H1 (cell line): ENCODE measurements at places on chromosomes 11 and 22. TPM values are rescaled to one million over a fixed set of nuclear protein-coding genes. Genes with fewer than 3 reads are reported as not detected.

DNA sequence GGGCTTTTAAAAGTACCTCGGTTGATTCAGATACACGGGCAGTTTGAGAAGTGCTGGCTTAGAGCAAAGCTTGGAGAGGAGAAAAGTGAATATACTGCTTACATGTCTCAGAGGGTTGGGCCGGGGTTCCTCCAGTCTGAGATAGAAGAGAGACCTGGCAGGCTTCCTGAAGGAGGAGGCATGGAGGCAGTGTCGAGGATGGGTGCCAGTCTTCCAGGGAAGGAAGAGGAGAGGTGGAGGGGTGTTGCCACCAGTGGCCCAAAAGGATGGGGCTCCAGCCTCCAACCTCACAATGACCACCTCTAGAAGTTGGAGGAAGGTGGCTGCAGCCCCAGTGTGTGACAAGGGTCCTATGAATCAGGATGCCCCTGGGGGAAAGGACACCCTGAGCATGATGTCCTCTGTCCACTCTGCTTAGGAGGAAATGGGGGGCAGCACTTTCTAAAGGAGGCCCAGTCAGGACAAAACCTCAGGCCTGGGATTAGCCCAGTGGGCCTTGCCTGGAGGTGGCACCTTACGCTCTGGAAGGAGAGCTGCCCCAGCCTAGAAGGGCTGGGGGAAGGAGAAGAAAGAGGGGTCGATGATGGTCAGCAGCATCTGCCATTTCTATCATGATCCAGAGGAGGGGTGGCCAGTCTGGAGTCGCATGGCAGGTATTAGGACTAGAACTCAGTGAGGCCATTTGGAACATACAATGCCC, 65.2 kb downstream of the CD82 start:
- H3K4me1 ChIP-seq = peaks cover 4% of the 10 kb centered on the region
- no peaks in the 10 kb centered on the region for H3K36me3 ChIP-seq
- no peaks in the 10 kb centered on the region for H3K27me3 ChIP-seq
- no peak for DNase-seq
- H3K27ac ChIP-seq = no peak overlapping the region
- H3K4me3 ChIP-seq = no peak overlapping the region

- H3K27ac ChIP-seq = no peak overlapping the region
- DNase-seq = no peak
- H3K4me1 ChIP-seq = no peaks in the 10 kb centered on the region
- H3K36me3 ChIP-seq = no peaks in the 10 kb centered on the region
- no peaks in the 10 kb centered on the region; the same call in 1 of the 2 replicates for H3K27me3 ChIP-seq
These were observed 49.1 kb downstream of the CDKN1C start for GRCh38 chr11:2836315-2837095.

GRCh38 chr11:90465553-90465952, 242.7 kb upstream of the CHORDC1 start:
- H3K27me3 ChIP-seq = no peaks in the 10 kb centered on the region
- H3K27ac ChIP-seq = no peak overlapping the region
- H3K36me3 ChIP-seq = no peaks in the 10 kb centered on the region
- no peak overlapping the region for H3K4me3 ChIP-seq

GRCh38 chr11:112941104-112941503, 20.1 kb upstream of the NCAM1 start:
- DNase-seq = no peak
- no peaks in the 10 kb centered on the region for H3K36me3 ChIP-seq
- no peaks in the 10 kb centered on the region for H3K27me3 ChIP-seq

- no peaks in the 10 kb centered on the region; the same call in 1 of the 2 replicates for H3K27me3 ChIP-seq
- H3K4me3 ChIP-seq = no peak overlapping the region
- no peak overlapping the region for H3K27ac ChIP-seq
- peak; percentile 58 for DNase-seq
These were observed 17.5 kb downstream of the ATG16L2 start for GRCh38 chr11:72831521-72832300.

- no peak for DNase-seq
- H3K27ac ChIP-seq = peak overlapping the region; percentile 87
- H3K36me3 ChIP-seq = no peaks in the 10 kb centered on the region
- peak overlapping the region; percentile 63 for H3K4me3 ChIP-seq
- H3K27me3 ChIP-seq = no peaks in the 10 kb centered on the region
- H3K4me1 ChIP-seq = peaks cover 5% of the 10 kb centered on the region; the same call in 1 of the 2 replicates
These were observed 607 bp downstream of the DMC1 start for GRCh38 chr22:38569181-38569971.

GRCh38 chr11:70167723-70168404, 35.2 kb upstream of the FADD start:
- H3K4me1 ChIP-seq = no peaks in the 10 kb centered on the region
- H3K27me3 ChIP-seq = no peaks in the 10 kb centered on the region
- no peak overlapping the region for H3K27ac ChIP-seq
- H3K4me3 ChIP-seq = no peak overlapping the region
- H3K36me3 ChIP-seq = no peaks in the 10 kb centered on the region

DNA sequence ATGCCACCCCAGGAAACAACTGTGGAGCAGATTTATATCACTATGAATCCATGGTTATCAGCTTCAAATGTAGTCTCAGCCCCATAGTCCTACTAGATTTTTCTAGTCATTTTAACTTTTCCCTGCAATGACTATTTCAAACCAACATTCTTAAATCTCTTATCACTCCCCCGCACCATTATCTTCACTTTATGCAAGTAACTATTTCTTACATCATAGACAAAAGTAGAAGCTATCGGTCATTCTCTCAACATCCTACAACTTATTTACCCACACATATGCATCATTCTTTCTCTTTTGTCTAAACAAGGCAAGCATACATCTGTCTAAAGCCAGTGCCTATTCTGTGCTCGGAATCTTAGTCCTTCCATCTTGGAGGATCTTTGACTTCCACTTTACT, 4.4 kb downstream of the TIMM10B start:
- peaks cover 6% of the 10 kb centered on the region for H3K4me1 ChIP-seq
- no peak for DNase-seq
- no peaks in the 10 kb centered on the region for H3K27me3 ChIP-seq
- peaks cover 9% of the 10 kb centered on the region for H3K36me3 ChIP-seq
- no peak overlapping the region for H3K4me3 ChIP-seq
- no peak overlapping the region for H3K27ac ChIP-seq

DNA sequence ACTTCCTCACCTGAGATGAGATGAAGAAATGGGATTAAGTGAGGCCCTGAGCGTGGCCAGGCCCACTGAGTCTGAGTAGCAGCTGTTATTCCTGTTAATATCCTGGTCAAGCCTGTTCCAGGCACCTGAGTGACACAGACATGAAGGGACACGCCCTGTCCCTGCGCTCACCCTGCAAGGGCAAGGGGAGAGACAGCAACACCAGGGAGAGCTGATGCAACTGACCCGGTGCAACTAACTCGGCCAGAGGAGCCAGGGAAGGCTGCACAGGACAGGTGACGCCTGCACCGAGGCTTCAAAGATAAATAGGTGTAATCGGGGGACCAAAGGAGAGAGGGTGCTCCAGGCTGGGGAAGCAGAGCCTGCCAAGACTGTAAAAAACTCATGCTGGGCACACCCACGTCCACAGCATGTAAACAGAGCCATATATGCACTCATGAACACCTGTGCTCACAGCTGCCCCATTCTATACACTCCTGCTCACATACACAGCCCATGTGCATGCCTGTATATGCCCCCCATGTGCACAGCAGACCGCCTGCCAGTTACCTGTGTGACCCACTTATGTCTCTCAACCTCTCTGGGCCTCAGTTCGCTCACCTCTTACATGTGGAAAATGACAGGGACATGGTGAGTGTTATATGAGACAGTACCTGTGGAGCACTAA, 22.8 kb upstream of the GCAT start:
- H3K4me1 ChIP-seq = no peaks in the 10 kb centered on the region
- H3K36me3 ChIP-seq = no peaks in the 10 kb centered on the region
- H3K27me3 ChIP-seq = peaks cover 12% of the 10 kb centered on the region; the same call in 1 of the 2 replicates
- no peak overlapping the region for H3K27ac ChIP-seq
- DNase-seq = no peak
- H3K4me3 ChIP-seq = no peak overlapping the region

DNA sequence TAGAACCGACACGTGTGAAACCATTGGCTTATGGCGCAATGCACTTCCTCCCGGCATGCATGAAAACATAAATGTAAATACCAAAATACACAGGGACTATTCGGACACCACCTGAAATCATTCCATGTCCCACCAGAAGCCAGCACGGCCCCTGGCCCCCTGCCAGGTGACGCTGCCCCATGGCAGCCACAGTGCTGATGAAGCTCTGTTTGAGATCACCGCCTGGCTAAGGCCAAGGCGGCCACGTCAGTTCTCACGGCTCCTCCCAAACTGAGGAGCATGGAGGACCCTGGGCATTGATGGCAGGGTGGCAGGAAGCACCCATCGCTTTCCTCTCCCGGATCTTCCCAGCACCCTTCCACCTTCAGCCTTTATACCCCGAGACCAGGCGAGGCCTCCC, 89.5 kb downstream of the CDKN1C start:
- no peaks in the 10 kb centered on the region for H3K27me3 ChIP-seq
- no peak overlapping the region for H3K4me3 ChIP-seq
- no peak for DNase-seq
- no peaks in the 10 kb centered on the region for H3K36me3 ChIP-seq
- peaks cover 2% of the 10 kb centered on the region; the same call in 1 of the 2 replicates for H3K4me1 ChIP-seq

GRCh38 chr11:43164831-43165230, 147.0 kb upstream of the API5 start:
- no peak overlapping the region for H3K4me3 ChIP-seq
- no peak overlapping the region for H3K27ac ChIP-seq
- DNase-seq = no peak
- no peaks in the 10 kb centered on the region for H3K4me1 ChIP-seq
- H3K36me3 ChIP-seq = no peaks in the 10 kb centered on the region

DNA sequence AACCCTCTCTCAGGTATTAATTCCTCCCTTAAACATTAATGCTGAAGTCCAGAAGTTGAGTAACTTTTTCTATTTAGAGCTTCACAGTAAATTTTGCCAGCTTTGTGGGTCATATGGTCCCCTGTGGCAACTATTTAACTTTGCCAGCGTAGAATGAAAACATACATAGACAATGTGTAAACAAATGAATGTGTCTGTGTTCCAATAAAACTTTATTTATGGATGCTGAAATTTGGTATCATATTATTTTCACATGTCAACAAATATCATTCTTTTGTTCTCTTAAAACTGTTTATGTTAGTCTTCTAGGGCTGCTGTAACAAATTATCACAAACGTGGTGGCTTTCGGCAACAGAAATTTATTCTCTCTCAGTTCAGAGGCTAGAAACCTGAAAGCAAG, 85.1 kb downstream of the TMEM135 start:
- H3K27ac ChIP-seq = no peak overlapping the region
- H3K36me3 ChIP-seq = no peaks in the 10 kb centered on the region
- no peak for DNase-seq

The ZNRF3 gene
- total RNA-seq = 20.6 and 21.7 TPM in 2 replicates

The OR10G7 gene
- total RNA-seq = not detected in 2 replicates

The LDHAL6A gene
- not detected in 2 replicates for total RNA-seq

The OR56A1 gene
- total RNA-seq = 0.06 and 0.09 TPM in 2 replicates

The DPAGT1 gene
- 59.8 and 62.9 TPM in 2 replicates for total RNA-seq

The MFRP gene
- not detected in 2 replicates for total RNA-seq
